ENCODE measurements at places on chromosomes 3 and 15.

DNA sequence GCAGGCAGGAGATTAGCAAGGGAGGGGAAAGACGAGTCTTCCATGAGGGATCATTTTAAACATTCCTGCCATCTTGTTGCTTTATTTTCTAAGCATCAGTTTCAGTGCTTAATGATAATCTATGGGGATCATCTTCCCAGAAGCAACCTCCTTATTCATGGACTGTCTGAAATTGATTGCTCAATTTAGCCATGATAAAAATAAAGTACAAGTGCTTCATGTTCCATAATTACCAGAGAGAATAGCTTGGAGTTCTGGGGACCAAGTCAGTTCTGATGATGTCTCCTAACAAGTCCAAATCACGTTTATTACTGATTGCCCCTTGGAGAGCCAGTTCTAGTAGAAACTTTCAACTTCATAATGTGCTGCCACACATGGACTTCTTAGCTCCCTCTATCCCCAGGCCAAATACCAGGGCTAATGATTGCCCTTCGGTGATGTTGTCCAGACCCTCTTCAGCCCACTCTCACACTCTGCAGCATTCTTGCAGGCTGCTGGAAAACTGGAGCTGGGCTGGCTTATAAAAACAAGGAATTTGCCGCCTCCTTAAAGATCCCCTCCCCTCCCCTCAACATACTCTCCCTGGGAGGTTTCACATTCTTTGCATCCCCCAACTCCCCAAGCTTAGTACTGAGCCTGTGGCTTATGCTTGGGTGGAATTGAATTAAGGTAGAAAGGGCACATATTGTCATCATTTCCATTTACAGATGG is 222.1 kb upstream of the ADAMTS9 start:
- no peak for DNase-seq

DNA sequence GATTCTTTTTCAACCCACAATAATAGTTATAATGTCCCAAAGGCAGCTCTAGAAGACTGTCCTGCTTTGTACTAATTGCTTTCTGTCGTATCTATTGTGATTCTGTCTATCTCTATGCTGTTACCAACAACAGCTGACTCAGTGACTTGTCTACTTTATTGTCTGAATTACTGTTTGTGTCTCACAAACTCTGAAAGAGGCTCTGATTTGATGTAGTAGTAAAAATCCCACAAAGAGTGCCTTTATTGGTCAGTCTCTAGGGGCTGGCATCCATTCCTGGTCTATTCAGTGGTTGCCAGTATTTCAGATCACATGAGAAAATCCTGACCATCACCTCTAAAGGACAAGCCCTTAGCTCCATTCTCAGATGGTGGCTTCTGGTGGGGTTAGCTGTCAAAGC is 254.2 kb downstream of the NSUN3 start:
- DNase-seq = no peak

- peak; percentile 9 for DNase-seq
Measured at GRCh38 chr15:54559405-54560069, 581.3 kb downstream of the UNC13C start.

DNA sequence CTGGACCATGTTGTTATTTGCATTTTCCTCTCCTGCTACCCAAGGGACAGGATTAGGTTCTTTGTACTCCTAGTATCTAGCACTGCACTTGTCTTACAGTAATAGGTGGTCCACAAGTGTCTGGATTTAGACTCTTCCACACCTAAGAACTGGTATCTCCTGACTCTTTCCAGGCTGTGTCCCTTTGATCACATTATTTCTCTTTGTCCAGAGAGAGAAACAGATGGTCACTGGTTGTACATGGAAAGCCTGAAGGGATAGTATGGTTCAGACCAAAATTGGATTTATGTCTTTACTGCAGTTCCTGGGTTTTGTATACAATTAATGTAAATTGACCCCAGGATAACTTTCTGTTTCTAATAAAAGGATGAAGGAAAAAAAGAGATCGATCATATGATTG is 64.0 kb downstream of the PDE8A start:
- DNase-seq = no peak

GRCh38 chr3:149020196-149020838 is 29.0 kb downstream of the GYG1 start:
- no peak for DNase-seq

GRCh38 chr3:41198526-41198925 is 779 bp upstream of the CTNNB1 start:
- no peak for DNase-seq

DNA sequence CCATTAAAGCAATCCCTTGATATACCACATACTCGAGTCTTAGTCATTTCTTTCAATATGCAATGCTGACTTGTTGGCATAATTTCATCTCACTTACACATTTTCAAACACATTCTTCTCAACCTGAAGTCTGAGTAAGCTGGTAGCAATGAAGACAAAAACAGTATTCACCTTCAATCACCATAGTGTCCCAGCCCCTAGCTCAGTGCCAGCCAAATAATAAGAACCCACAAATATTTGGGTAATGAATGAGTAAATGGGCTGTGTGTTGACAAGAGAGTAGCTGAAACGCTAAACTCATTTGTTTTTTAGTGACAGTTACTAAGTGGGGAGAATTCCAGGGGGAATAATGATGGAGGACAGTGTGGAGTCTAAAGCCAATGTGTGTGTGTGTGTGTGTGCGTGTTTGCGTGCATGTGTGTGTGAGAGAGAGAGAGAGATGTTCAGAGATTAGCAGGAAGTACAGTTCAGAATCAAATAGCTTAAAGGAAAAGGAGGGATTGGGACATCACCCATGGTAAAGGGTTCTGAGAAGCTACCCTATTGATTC is 165.7 kb downstream of the GAP43 start:
- DNase-seq = no peak

- no peak for DNase-seq
Measured at GRCh38 chr3:50294492-50295403, 2.5 kb upstream of the IFRD2 start.

GRCh38 chr15:92460023-92460422 is 66.3 kb downstream of the ST8SIA2 start:
- no peak for DNase-seq

GRCh38 chr15:49946681-49947080 is 172.4 kb downstream of the ATP8B4 start:
- no peak for DNase-seq

DNA sequence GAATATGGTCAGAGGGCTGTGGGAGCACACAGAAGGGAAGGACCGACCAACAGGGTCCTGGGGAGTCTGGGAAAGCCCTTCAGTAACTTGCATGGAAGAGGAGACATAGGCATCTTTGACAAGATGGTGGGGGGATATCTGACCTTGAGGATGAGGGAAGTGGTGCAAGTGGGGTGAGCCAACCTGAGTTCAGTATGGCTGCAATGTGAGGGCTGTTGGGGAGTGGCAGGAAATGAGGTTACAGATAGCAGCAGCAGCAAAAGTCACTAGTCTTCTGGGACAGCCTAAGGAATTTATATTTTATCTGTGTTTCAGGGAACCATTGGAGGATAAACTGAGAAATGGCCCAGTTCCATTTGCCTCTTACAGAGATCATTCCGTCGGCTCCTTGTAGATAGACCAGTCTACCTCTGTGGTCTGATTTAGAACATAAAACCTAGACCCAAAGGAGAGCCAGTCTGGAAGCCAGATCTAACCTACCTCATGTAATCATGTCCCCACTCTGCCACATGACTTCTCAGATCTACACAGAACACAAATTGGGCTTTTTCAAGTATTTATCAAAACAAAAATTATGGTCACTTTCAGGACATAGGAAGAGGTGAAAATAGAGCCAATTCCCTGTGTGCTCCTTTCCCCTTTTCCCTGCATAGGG is 75.6 kb downstream of the ST6GAL1 start:
- DNase-seq = peak; percentile 82

GRCh38 chr15:91469632-91470567 is 369.8 kb downstream of the SV2B start:
- peak; percentile 51 for DNase-seq

DNA sequence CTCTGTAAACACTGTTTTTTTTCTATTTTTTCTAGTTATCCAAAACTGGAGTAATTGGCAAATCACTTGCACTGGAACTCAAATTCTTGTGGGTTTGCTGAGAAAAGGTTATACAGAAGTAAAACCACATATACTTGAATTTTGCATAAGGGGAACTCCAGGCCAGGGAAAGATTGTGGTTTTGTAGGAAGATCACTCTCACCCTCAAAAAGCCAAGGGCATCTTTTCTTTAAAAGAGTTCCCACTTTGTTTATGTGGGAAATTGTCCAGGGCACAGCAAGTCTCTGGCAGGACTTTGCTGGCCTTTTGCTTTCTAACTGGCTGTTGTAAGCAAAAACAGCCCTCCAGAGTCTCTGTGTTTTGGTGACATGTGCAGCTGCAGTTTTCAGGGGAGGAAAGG is 340.3 kb upstream of the RBMS3 start:
- DNase-seq = no peak

GRCh38 chr3:184332370-184333090 is 4.9 kb upstream of the FAM131A start:
- DNase-seq = no peak

- DNase-seq = no peak
Measured at GRCh38 chr3:11574981-11575669, 68.6 kb downstream of the VGLL4 start.

DNA sequence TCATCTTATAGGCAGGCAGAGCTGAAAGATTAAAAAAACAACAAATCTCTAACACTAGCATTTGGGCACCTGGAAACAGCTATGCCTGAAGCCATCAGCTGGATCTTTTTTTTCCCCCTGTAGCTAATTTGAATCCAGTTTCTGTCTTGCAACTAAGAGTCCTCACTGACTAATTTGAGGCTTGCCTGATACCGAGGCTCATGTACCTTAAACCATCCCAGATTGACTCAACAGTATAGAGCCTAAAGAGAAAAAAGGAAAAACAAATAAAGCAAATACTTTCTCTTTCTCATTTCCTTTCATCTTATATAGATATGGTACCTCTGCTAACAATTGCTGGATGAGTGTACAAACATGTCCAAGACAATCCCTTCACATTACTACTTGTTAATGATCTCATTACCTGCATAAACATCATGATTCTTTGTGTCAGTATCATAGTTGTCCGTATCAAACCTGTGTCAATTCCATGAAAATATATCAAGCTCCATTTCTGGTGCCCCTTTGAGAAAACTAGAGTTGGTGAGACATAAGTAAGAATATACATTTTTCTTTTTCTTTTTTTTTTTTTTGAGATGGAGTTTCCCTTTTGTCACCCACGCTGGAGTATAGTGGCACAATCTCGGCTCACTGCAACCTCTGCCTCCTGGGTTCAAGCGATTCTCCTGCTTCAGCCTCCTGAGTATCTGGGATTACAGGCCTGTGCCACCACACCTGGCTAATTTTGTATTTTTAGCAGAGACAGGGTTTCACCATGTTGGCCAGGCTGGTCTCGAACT is 43.1 kb downstream of the BHLHE40 start:
- DNase-seq = no peak

DNA sequence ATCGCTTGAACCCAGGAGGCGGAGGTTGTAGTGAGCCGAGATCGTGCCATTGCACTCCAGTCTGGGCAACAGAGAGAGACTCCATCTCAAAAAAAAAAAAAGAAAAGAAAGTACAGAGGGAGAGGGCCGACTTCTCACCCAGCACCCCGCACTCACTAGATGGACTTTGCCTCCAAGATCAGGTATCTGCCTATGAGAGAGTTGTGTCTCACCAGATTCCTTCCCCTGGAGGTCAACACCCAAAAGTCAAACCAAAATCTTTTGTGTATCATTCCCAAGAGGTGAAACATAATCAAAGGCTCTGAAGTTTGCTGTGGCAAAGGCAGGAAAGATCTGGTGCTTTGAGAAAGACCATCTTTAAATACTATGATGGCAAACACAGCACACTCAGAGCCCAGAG is 51.2 kb downstream of the HMCES start:
- no peak for DNase-seq

GRCh38 chr15:36067483-36068274 is 511.7 kb upstream of the CDIN1 start:
- DNase-seq = no peak

- no peak for DNase-seq
Measured at GRCh38 chr15:58951388-58952007, 18.0 kb upstream of the SLTM start.

GRCh38 chr15:86653344-86654197 is 573.9 kb downstream of the AGBL1 start:
- no peak for DNase-seq

GRCh38 chr3:49967291-49967690 is 27.3 kb downstream of the RBM6 start:
- DNase-seq = no peak

- DNase-seq = no peak
Measured at GRCh38 chr3:141039589-141039988, 11.6 kb upstream of the SPSB4 start.

DNA sequence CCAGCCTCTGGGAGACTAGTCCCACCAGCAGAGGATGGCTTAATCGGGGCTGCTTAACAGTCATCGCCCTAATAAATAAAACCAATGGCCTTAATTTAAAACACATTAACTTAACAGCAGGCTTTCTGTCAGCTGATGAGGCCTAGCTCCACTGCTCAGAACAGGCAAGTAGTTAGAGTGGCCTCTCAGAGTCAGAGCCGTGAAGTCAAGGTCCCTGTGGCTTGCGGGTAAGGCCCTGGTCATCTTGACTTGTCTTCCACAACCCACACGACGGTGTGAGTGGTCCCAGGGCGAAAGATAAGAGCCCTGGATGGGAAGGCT is 11.8 kb downstream of the XXYLT1 start:
- no peak for DNase-seq

DNA sequence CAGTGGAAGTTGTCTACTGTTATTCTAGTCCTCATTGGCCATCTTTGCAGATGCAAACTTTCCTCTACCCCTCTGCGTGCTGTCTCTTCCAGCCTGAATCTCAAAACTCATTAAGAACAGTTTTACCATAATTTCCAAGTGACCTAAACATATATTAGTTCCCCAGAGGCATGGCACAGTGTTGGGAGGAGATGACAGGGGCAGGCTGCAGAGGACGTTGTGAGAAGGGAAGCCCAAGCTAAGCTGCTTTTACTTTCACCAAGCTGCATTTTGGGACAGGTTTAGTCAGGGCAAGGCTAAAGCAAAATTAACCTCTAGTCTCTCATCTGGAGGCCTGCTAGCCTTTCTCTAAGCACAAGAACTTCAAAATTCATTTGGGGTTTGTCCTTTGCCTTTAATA is 318.6 kb upstream of the SATB1 start:
- no peak for DNase-seq

DNA sequence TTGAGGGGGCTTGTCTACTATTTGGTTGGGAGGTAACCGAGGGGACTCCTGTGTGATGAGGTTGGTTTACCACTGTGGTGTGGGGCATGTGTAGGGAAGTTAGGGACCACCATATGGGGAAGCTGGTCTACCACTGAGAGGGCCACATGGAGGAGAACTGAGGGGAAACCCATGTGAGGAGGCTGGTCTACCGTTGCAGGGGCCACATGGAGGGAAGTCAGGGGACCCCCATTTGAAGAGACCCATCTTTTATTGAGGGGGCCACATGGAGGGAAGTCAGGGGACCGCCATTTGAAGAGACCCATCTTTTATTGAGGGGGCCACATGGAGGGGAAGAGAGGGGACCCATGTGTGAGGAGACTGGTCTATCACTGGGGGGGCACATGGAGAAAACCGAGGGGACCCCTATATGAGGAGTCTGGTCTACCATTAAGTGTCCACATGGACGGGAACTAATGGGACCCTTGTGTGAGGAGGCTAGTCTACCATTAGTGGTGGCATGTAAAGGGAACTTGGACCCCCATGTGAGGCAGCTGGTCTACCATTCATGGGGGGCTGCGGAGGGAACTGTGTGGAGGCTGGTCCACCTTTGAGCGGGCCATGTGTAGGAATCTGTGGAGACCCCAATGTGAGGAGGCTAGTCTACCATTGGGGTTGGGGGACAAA is 165.5 kb downstream of the FBLN2 start:
- no peak for DNase-seq

Measured in HL-60 (cell line).